NK-92 treated with Interleukin-12 subunit alpha and Interleukin-12 subunit beta, amount 100 ng/mL, for 24 hours (cell line): ENCODE measurements at places on chromosomes 12 and 14.

DNA sequence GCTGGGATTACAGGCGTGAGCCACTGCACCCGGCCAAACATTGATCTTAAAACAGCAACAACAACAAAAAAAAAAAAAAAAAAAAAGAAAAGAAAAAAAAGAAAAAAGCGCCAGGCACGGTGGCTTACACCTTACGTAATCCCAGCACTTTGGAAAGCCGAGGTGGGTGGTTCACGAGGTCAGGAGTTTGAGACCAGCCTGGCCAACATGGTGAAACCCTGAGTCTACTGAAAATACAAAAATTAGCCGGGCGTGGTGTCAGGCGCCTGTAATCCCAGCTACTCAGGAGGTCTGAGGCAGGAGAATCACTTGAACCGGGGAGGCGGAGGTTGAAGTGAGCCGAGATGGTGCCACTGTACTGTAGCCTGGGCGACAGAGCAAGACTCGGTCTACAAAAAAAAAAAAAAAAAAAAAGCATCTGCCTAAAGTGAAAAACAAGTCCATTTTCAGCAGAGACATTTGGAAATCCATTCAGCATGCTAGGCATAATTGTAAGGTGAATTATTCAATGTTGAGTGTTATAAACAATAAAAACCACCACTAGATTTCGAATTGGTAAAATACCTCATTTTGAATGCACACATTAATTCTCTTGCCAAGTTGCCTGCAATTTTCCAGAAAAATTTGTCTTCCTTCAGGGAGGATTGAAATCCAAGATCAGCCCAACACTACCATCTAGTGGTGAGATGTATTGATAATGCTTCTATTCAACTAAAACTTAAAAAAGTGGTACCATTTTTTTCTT lies 8.0 kb upstream of the CERS5 start:
- DNase-seq, result no peak

- DNase-seq, result no peak
These were observed 127.4 kb downstream of the MGST1 start for GRCh38 chr12:16474801-16475200.

DNA sequence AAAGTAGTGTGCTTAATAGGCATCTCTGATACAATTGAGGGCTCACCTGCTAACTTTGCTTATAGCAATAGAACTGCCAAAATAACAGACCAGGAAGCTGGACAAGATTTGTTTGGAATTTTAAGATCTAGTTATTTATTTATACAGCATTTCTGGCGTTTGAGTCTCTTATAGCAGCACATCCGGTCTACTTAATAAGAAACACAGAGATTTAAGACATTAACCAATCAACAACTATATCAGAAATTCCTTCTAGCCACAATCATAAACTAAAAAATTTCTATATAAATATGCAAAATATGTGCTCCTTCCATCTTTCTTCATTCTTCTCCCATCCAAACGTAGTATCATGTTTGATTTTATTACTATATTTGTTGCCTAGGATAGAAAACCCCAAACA lies 2.6 kb downstream of the RTN1 start:
- DNase-seq, result no peak

DNA sequence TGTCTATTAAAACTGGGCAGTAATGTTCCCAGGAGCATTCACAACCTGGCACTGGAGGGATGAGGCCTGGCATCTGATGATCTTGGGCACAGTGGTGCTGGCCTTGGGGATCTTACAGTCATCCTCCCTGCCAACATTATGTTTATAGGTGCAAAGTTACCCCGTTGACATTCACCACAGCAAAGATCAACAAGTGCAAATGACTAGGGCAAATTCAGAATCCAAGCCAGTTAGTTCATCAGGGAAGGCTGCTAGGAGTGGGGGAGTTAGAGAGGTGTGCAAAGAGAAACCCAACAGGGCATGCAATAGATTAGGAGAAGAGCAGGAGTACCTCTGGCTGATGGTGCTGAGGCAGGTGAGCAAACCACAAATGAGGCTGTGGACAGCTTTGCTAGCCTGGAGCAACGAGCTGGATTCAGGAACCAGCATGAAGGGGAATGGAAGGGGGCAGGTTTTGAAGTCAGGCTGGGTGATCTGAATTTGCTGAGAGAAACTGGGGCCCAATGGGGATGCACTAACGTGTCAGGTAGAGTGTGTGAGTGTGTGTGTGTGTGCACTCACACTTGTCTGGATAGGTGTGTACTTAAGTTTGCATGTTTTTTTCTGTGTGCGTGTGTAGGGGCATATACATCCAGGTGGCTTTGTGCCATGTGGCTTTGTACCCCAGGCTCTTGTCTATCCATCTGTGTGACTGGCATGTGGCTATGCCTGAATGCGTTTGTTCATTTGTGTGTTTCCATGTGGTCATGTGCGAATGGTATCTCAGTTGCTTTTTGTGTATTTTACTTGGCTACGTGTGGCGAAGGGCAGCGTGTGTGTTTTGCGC lies 1.6 kb downstream of the CISTR start:
- DNase-seq, result no peak

DNA sequence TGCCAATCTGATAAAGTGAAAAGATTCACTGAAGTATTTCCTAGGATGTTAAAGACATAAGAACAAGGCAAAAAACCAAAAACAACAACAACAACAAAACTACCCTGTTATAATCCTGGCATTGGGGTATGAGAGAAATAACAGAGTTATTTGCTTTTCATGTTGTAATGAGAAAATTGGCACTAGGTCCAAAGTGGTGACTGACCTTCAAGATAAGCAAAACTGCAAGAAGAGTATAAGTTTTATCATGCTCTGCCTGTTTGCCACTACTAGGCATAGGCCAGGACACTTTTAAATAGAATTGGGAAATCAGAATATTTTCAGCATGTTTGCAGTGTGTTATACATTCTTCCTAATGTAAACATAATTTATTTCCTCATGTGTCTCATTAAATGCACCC lies 140.1 kb upstream of the CPM start:
- DNase-seq, result no peak

DNA sequence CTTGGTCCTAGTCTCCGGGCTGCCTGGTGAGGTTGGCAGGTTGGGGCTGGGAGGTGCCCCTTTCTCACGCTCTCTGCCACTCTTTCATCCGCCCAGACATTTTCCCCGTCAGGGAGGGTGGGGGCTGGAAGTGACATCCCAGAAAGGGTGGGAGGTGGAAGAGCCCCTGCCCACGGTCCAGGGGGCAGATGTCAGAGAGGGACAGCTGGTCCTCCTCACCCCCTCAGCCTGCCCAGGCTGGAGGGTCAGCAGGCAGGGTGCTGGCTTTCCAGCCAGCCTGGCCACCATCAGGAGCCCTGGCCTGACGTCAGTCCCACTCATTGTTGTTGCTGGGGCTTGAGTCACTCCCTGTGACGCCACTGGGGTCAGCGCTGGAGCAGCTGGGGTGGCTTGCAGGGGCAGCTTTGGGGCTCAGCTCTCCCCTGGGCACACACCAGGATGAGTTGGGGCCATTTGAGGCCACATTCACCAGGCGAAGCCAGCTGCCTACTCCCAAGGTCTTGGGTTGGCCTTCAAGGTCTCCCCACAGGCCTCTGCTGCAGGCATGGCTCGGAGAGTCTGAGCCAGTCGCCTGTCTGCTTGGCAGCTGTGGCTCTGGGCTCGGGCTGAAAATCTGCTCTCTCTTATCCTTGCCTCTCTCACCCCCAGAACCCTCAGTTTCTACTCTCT lies 5.7 kb upstream of the ATG101 start:
- no peak for DNase-seq

- no peak for DNase-seq
These were observed 192.8 kb downstream of the GRIN2B start for GRCh38 chr12:13788626-13789025.

GRCh38 chr14:105489542-105490266 lies 1.3 kb upstream of the TEDC1 start:
- DNase-seq, result peak; percentile 68

- no peak for DNase-seq
These were observed 36.1 kb upstream of the NEDD1 start for GRCh38 chr12:96870946-96871345.

DNA sequence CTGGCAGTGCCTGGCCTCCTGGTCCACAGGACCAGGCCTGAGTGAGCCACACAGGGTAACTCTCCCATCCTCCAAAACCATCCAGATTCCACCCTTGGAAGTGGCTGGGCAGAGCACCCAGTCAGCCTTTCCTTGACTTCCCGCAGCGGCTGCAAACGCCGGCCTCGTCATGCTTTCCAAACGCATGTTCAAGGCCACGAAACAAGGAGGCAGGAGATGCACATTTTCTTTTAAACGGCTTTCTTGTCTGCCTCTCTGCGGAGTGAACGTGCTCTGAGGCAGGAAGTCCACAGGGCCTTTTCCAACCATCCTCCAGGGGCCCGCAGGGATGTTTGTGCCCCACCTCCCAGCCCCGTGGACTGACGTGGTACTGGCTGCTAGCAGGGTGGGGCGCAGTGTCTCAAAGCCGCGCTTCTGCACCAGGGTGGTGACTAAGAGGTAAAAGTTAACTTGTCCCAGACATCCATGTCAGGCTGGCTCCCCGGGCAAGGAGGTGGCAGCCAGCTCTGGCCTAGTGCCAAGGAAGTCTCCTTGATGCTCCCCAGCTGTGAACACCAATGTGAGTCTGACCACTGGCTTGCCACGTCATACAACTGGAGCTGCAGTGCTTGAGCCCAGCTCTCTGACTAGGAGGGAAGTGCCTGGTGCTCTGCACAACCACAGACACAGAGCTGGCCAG lies 45.0 kb downstream of the KCNA5 start:
- DNase-seq, result no peak

GRCh38 chr12:80151131-80151530 lies 51.8 kb downstream of the OTOGL start:
- no peak for DNase-seq

DNA sequence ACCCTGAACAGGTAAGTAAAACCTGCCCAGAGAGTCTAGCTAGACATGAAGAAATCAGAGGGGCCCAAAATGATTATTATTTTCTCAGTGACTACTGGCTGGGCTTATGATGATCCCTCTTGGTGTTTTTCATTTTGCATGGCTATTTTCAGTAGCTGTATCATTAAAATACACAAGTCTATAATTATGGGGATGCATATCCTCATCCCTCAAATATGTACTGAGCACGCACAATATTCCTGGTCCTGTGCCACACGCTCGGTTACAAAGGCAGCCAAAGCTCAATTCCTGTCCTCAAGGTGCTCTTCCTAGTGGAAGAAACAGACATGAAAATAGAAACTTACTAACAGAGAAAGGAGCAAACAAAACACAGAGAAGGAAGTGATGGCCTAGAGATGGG lies 180.0 kb downstream of the DAD1 start:
- no peak for DNase-seq

DNA sequence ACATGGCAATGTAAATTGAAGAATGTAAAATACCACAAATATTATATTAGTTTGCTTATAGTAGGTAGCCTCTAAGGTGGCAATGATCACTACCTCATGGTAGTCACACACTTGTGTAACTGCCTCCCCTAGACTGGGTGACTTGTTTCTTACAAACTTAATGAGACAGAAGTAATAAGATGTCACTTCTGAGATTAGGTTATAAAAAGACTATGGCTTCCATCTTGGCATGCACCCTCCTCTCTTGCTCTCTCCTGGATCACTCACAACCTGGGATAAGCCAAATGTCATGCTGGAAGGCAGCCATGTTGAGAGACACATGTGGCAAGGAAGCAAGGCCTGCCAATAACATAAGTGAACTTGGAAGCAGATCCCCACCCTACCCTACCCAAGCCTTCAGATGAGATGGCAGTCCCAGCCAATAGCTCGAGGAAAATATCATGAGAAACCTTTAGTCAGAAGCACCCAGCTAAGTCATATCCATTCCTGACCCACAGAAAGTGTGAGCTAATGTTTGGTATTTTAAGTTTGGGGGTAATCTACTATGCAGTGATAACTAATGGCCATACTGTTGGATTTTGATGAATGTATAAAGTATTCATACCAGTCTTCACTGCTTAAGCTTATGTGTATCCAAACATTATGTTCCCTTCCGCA lies 43.3 kb downstream of the PPP1R12A start:
- DNase-seq, result no peak

- DNase-seq, result peak; percentile 76
These were observed 442.6 kb downstream of the DPF3 start for GRCh38 chr14:72451054-72451972.

GRCh38 chr14:61598980-61599379 lies 96.3 kb upstream of the HIF1A start:
- peak; percentile 41 for DNase-seq

DNA sequence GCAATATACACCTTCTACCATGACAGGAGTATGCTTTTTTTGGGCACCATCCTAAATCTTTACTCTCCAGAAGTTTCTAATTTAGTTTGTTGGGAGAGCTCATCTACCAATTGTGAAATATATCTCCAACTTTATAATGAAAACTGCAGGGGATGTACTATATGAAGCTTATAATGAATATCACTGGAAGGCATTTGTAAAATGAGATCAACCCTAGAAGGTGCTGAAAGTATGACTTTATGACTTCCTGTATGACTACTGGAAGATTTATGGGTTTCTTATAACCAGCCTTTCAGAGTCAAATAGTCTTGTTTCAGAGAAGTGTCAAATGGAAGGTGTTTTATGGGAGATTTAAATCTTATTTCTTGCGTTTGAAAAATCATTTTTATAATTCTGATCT lies 122.9 kb downstream of the MYRFL start:
- DNase-seq, result no peak

DNA sequence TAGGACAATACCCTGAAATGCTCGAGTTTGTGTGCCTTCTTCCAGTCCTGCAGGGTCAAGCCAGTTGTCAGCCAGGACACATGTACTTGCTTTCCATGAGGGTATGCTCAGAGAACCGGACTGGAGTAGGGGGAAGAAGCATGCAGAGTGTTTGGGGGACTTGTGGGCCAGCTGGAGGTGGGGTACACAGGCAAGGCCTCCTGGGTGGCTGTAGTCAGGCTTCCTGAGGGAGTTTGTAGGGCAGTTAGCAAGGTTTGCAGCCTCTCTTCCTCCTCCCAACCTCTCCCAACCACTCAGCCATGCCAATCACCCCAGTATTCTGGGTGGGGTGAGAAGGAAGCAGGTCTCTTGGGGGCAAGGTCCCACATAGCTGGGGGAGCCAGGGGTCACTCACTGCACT lies 47.0 kb upstream of the RHOJ start:
- DNase-seq, result no peak

DNA sequence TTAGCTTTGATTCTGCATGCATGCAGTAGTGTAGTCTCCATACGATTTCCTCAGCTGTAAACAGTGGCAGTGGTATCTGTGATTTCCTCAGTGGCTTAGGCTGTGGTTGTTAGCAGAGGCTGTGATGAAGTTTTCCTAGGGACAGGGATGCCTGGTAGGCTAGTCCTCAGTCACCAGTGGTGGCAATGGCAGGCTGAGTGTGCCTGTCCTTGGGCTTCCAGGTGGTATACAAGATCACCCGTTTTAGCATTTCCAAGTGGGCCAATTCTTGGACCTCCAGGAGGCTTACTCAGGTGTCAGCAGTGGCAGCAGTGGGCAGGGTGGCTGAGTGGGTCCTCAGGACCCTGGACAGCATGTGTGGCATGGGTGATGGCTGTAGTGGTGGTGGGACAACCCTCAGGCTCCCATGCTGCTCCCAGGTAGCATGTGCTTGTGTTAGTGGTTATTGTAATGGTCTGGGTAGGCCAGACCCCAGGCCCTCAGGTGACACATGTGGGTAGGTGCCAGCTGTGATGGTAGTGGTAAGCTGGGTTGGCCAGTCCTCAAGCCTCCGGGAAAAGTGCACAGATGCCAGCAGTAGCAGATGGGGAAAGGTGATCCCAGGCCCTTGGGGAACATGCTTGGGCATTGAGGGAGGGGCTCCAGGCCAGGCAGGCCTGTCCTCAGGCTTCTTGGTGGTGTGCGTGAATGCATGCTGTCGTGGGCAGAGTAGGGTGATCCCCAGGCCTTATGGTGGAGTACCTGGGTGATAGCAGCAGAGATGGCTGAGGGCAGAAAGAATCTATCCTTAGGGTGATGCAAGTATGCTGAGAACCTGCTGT lies 146.5 kb downstream of the PAPOLA start:
- DNase-seq, result no peak
